MV-4-11 (cell line): ENCODE measurements at places on chromosomes 12 and 14.

DNA sequence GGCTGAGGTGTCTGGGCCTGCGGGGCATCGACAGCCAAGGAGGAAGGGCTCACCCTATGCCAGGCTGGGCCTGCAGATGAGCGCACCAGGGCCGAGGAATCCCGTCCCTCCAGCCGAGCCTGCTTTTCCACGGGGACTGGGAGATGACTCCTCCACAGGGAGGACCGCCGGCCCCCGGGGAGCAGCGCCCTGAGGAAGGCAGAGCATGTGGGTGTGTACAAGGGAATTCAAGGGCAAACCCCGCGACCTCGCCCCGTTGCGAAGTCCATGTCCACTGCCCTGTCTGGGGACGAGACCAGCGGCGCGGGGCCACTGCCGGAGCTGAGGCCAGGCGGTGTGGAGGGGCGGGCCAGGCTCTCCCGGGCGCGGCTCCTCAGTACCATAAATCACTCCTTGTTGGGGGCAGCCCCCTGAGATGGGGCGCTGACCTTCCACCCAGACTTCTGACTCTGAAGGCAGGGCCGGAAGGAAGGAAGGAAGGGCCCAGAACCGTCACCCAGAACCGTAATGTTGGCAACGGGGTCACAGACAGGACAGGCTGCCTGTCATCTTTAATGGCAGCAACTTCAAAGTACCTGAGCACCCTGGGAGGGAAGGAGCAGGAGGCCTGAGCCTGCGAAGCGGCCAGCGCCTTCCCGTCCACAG, 52.5 kb downstream of the RNF34 start:
- peak; percentile 33 for DNase-seq

- DNase-seq: no peak
Observed at GRCh38 chr12:79527473-79527872, 163.3 kb downstream of the PAWR start.

- no peak for DNase-seq
Observed at GRCh38 chr12:11431486-11431885, 36.1 kb upstream of the PRB2 start.

DNA sequence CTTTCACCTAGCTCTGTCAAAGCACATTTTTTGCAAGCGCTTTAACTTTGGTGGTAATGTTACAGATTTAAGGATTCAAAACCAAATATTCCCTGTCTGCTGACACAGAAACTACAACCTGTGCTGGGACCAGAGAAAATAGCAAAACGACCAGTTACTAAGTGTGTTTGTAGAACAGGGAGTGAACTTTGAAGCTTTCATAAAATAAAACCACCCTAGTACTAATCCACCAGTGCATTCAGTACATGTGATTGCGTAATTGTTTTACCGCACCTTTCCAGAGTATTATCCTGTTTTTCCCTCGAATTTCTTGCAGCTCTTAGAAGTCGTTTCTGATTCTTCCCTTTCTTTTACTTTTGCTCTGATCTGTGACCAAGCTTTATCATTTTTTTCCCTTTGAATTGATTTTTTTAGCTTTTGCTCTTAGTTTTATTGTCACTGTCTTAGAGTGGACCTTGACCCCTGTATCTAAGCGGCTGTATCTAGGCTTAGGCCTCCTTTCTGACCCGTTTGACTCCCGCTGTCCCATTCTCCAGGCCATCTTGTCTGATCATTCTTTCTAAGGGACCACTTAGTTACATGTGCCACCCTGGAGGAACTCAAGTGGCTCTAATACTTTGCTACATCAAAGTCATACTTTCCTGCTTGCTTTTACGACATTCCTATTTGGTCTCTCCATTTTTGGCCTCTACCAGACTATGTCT, 429.4 kb downstream of the PCNX1 start:
- no peak for DNase-seq

DNA sequence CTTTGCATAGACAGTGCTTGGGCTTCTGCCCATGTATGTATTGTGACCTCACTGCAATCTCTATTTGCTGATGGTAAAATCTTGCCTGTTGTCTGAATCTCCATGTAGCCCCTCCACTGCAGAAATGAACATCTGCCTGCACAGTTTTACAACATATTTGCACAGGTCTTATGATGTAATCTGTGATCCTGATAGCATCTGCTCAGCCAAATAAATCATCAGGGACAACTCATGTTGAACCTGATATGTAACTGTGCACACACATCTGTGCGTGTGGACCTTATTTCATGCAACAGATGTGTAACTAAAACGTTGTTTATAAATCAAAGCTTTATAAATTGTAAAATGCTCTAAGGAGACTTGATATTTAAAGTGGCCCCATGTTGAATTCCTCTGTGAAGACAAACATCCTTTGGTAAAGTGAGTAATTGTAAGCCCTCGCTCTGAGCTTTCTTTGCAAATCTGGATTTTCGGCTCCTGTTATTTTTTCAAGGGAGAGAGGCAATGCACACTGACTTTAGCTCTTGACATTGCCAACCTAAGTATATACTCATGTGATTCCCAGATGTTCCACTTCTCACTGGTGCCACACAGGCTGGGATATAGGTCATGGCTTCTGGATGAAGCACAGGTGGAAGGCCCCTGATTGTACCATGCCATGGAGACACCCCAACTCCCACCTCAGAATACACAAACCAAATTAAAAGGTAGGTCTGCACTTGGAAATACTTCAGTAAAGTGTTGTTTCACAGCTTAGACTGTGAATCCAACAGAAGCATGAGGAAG, 371.3 kb downstream of the GRIN2B start:
- no peak for DNase-seq

DNA sequence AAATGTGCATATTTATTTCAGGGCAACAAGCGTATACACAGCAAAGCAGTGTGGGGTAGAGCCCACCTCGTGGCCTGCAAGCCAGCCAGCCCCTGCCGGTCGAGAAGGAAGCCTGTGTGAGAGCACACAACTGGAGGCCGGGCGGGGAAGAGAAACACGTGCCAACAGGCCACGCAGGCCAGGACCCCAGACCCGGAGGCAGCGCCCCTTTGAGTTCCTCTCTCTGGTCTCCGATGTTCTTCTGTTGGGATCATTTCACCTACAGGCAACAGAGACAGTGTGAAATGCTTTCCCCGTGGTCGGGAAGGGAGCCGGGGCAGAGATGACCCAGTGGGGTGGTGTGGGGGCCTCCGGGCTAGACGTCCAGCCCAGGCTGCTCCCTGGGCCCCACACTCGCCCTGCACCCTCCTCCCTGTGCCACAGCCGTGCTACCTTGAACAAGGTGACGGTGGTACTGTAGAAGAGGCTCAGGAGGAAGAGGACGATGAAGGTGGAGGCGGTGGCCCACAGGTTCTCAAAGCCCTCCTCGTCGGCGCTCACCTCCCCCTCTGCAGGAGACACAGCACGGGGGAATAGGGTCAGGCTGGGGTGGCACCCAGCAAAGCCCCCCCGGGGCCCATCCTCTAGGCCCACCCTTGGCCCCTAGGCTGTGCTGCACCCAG, 325.5 kb downstream of the TMEM121 start:
- no peak for DNase-seq

GRCh38 chr14:99574099-99574880, 29.7 kb downstream of the CCDC85C start:
- no peak for DNase-seq

GRCh38 chr14:34826661-34827060, 48.5 kb downstream of the BAZ1A start:
- DNase-seq: no peak
